ENCODE measurements at places on chromosomes 7 and 10.

GRCh38 chr7:76077435-76077834 lies 29.5 kb downstream of the MDH2 start:
- DNase-seq: no peak

DNA sequence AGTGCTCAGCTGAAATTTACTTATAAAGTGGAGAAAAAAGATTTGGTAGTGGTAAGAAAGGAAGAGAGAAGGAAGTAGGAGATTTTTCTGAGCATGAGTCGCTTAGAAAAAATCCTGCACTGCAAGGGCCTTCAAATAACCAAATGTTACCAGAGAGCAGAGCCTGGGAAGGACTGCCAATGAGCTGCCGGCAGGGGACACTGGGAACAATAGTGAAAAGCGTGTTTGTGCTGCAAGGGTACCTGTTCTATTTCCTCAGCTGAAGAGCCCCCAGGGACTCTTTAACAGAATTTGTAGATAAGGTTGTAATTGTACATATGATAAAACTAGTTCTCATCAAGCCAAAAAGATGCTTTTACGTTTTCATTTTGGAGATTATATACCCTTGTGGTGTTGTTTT lies 696.3 kb upstream of the C7orf33 start:
- DNase-seq: no peak

DNA sequence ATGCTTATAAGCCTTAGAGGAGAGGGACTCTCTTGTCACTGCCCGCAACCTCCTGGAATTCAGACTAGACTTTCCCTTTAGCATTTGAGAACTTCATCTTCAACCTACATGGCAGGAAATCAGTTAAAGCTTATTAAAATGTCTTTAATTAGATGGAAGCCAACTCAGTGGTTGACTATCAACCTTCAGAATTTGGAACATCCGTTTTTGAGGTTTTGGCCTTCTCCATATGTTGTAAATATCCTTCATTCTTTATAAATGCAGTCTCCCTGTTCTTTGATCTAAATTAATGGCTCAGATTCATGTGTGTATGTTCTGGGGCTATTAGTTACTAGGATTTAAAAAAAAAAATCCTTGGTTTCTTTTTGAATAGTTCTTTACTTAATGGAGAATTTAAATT lies 85.0 kb downstream of the ANKRD61 start:
- DNase-seq: no peak

GRCh38 chr7:2808891-2809665 lies 35.0 kb downstream of the GNA12 start:
- no peak for DNase-seq

DNA sequence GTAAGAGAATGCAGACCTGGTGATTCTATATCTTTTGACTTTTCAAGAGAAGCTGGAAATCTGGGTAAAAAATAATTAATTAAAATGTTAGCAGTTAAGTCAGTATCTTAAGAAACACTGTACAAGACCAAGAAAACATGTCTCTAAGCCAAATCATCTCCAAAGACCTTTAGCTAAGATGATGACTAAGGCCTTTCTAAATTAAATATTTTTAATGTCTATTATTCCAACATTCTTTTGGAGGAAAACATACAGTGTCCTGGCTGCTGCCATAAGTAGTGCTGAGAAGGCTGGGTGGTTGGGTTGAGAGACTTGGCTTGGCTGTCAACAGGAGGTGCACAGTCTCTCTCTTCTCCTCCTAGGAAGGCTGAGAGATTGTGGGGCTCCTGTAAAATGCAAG lies 20.3 kb downstream of the STARD3NL start:
- DNase-seq: no peak

- no peak for DNase-seq
Observed at GRCh38 chr10:103397191-103397825, 882 bp downstream of the PDCD11 start.

- DNase-seq: no peak
Observed at GRCh38 chr10:43064331-43065075, 12.4 kb upstream of the RET start.

DNA sequence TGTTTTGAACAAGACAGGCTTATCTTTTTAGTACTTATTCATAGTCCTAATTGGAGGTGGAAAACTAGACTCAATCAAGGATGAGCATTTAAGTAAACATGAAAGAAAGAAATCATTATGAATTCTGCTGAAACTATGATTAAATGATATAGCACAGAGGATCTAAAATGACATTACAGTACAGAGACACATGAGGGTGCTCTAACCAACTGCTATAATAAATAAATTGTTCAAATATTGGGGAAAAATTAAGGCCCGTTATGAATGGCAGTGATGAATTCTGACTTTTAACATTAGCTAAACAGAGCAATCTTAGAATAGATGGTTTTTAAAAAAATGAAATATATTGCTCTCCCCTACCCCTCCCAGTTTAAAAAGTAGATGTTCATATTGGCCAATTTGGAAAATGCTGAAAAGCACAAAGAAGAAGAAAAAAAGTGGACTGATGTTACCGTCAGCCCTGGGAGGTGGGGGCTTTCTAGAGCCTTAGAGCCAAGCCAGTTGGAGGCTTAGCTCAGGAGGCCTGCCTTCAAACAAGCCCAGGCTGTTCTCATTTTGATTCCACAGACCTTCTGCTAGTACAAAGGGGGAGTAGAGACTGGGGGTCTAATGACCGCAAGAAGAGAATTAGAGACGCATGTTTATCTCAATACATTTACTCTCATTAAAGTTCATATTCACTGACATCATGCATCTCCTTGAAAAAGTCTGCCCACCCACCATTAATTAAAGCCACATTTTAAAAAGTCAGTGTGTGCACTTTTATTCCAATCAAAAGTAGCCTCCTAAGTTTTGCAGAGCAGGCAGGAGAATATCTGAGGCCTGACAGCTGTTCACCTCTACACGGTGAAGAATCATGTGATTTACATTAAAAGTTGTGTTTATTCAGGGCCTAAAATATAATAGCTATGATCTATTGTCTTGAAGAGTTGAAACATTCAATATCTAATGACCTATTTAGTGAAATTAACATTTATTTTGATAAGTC lies 10.0 kb downstream of the WNT2 start:
- DNase-seq: no peak

DNA sequence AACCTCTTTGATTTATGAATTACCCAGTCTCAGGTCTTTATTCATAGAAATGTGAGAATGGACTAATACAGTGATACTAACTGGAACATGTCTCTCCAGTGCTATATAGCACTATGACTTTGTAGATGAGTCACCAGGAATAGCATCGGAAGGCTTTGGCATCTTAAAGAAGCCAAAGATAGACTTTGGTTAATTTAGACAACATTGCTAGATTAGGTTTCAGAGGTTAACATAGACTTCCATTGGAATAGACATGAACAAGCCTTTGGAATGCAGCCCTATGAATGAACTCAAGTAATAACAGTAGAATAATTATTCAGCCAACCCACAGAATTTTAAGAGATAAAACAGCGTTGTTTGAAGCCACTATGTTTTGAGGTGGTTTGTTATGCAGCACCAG lies 169.2 kb downstream of the HGF start:
- no peak for DNase-seq

DNA sequence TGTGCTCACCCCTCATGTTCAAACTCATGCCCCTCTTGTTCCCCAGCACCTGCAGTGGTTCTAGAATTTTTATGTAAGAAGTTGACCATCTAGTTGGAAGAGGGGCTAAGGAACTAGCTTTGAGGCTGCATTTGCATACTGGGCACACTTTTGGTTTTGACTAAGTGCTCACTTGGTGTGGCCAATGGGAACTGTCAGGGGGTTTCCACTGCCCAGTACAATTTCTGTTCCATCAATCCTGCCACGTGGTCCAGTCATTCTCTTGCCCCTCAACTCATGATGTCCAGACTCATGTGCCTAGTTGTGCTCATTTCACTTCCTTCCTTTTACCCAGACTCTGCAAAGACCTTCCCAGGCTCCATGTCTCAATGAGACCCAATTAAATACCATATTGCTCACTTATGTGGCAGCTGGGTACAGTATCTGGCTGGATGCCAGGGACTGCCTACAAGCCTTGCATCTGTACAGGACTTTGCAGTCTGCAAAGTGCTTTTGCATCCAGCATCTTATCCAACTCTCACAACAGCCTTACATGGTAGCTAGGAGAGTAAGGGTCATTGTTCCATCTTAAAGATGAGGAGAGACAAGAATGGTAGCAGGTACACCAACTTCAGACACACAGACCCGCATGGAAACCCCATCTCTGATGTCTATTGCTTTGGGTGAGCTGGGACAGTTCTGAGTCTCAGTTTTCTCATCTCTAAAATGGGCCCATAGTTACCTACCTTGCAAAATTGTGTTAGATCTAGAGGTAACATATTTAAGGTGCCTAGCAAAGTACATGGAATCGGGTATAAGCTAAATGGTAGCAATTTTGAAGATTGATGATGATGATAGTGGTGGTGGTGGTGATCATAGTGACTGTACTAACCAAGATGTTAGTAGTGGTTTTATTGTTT lies 30.1 kb upstream of the KCNMA1 start:
- peak; percentile 72 for DNase-seq

GRCh38 chr10:89377705-89378637 lies at the start of gene IFIT1B:
TSS of gene IFIT1B (plus strand) at chr10:89378056. CDS start at chr10:89378136, 80 bp downstream.
- no peak for DNase-seq

GRCh38 chr7:6628045-6628444 lies 9.1 kb upstream of the ZNF316 start:
- peak; percentile 73 for DNase-seq

DNA sequence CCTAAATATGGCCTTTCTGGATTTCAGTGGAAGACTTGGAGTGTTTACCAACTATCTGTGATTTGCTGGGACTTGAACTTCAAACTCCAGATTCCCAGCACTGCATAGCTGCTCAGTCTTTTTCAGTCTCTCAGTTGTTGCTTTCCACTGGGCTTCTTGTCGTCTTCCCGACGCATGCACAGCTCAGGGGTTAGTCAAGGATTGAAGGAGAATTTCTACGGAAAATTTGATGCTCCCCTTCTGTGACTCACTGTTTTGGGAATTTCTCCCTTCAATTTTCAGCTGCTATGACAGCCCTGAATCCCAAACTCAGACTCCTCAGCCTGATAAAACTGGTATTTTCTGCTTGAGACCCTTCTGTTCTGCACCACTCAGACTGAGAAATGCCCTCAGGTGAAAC lies 91.7 kb downstream of the CYP26A1 start:
- DNase-seq: no peak

GRCh38 chr10:63664341-63664885 lies 143.2 kb downstream of the REEP3 start:
- no peak for DNase-seq

GRCh38 chr7:114364151-114364550 lies 50.5 kb upstream of the FOXP2 start:
- peak; percentile 19 for DNase-seq

DNA sequence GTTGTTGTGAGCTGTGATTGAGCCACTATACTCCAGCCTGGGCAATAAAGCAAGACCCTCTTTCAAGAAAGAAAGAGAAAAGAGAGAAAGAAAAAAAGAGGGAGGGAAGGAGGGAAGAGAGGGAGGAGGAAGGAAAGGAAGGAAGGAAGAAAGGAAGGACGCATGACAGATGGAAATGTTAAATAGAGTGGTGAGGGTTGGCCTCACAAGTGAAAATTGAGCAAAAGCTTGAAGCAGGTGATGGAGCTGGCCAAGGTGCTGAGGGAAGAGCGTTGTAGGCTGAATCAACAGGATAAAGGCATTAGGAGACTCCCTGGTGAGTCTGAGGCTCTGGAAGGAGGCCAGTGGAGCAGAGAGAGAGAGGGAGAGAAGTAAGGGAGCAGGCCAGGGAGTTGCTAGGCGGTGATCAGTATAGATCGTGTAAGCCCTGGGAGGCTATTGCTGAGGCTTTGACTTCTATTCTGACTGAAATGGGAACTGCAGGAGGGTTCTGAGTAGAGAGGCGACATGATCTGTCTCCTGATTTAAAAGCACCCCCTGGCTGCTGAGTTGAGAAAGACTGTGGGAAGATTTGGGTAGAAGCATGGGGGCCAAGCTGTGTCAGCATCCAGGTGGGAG lies 26.5 kb upstream of the TMEM248 start:
- DNase-seq: no peak

DNA sequence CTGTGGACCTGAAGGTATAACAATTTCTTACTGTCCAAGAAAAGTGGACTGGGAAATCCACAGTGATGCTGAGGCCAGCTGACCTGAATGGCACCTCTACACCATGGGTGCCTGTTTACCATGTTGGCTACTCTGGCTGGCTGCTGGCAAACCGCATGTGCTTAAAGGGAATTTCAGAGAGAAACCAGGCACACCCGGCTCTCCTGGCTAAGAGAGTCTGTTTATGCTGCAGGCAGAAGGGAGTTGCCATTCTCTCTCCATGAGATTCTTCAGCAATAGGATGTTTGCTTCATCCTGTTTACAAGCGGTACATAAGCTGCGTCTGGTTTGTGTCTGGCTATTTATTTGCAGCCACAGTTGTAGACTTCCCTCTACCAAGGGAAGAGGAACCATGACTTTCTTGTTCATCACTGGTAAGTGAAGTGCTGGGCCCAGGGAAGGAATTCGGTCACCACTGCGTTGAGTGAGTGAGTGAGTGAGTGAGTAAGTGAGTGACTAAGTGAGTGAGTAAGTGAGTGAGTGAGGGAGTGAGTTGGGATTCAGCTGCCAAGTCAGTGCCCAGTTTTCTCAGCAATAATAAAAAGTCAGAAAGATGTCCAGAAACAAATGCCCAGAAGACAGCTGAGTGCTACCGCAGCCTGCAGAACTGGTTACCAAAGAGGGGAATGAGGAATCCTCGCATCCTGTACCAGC lies 90.4 kb downstream of the COBL start:
- DNase-seq: no peak

GRCh38 chr10:79562135-79562756 lies 2.0 kb upstream of the SFTPA2 start:
- peak; percentile 35 for DNase-seq

GRCh38 chr7:55006499-55006898 lies 12.3 kb upstream of the EGFR start:
- DNase-seq: no peak

- DNase-seq: no peak
Observed at GRCh38 chr7:46811529-46811928, 770.4 kb downstream of the TNS3 start.

- no peak for DNase-seq
Observed at GRCh38 chr10:30219971-30220751, 128.9 kb downstream of the MTPAP start.

GRCh38 chr10:20094226-20094976 lies 278.2 kb downstream of the PLXDC2 start:
- DNase-seq: no peak

GRCh38 chr7:832167-832967 lies at the start of gene SUN1:
TSS of gene SUN1 (plus strand) at chr7:832476. CDS start at chr7:832525, 49 bp downstream.
- DNase-seq: no peak

- DNase-seq: no peak
Observed at GRCh38 chr10:99520847-99521764, 11.6 kb upstream of the NKX2-3 start.

DNA sequence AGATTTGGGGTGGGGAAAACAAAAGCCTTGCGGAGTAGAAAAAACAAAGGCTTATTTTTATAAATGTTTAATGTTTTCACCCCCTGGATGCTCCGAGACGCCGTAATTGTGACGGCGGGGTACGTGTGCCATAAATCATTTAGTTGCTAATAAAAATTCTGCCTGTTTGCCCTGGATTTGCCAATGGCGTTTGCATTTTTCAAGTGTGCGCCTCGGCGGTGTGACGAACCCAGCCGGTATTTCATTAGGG lies 2.5 kb upstream of the TNRC18 start:
- DNase-seq: peak; percentile 67

All from NCI-H1694 treated with DMSO at 0.1 percent for 48 hours (cell line).